ENCODE measurements at places on chromosomes 4 and X. TPM values are rescaled to one million over a fixed set of nuclear protein-coding genes. Genes with fewer than 3 reads are reported as not detected.

TGIF2LX gene
- not detected for total RNA-seq

TACR3 gene
- total RNA-seq = not detected

VEGFD gene
- 0.64 TPM for total RNA-seq

KLB gene
- total RNA-seq = not detected

SCML2 gene
- total RNA-seq = 2.7 TPM

GABRG1 gene
- total RNA-seq = not detected

GLUD2 gene
- 0.33 TPM for total RNA-seq

CT45A2 gene
- total RNA-seq = not detected

DYNLT3 gene
- total RNA-seq = 22.8 TPM

CCNQ gene
- 20.8 TPM for total RNA-seq

MAGEC1 gene
- not detected for total RNA-seq

FGF2 gene
- total RNA-seq = 23.9 TPM

CAPN6 gene
- not detected for total RNA-seq

ZDHHC15 gene
- total RNA-seq = not detected

PABPC1L2A gene
- not detected for total RNA-seq

CYBB gene
- not detected for total RNA-seq

SOX3 gene
- total RNA-seq = not detected

UGT2B17 gene
- total RNA-seq = not detected

ARR3 gene
- total RNA-seq = not detected

ANK2 gene
- not detected for total RNA-seq

CTAG1A gene
- not detected for total RNA-seq

RTL9 gene
- total RNA-seq = not detected

DSPP gene
- total RNA-seq = not detected

HTN3 gene
- total RNA-seq = not detected

ZNF275 gene
- 11.0 TPM for total RNA-seq

Data from endothelial cell of umbilical vein (primary cell).